ENCODE measurements at places on chromosomes 7 and 10.

GRCh38 chr10:75070476-75070875 is 41.0 kb upstream of the SAMD8 start:
- no peak for DNase-seq

- DNase-seq: peak; percentile 44
These were observed 85.6 kb upstream of the AGR3 start for GRCh38 chr7:16967300-16967811.

DNA sequence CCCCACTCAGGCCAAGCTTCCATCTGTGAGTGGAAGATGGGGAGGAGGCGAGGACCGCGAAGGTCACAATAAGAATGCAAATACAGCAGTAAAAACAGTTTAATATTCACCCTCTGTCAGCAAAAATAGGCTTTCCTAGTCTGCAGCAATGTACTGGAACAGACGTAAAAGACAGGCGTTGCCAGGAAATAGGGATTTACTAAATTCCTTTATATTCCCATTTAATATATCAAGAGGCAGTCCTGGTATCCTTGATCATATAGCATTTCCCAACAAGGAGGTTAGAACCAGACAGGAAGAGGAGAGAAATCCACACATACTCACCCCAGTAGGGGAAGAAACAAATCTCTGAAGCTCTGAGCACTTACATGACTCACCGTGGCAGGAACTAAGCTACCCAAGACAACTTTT is 1054.9 kb upstream of the C7orf33 start:
- peak; percentile 5 for DNase-seq

DNA sequence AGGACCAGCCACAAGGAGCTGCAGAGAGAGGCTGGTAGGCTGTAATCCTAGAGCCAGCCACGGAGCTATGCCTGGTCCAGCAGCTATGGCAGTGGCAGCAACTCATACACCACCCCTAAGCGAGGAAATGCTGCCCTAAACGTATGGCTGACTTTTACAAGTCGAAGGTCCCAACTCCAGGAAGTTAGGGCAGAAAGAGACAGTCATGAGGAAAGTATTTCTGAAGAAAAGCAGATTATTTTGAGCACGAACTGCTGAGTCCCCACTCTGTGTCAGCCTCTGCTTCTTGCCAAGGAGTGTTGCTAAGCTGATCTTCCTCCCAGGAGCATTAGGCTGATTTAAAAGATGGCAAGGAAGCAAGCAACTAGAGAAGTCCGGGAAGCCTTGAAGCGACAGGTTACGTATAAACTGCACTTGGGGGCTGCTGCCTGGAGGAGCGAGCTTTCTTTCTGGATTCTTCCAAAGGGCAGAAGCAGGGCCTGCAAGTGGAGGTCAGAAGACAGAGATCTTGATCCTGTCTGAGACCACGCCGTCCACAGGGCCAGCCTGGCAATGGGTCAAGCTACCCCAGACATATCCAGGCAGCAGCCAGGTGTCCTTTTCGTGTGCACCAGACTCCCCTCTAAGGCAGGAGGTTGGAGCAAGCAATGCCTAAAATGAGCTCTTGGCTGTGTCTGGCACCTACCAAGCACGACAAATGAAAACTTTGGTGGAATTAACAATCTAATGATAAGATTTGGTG is 39.4 kb downstream of the PLXNA4 start:
- DNase-seq: no peak

GRCh38 chr7:67429735-67430134 is 433.1 kb downstream of the TYW1 start:
- DNase-seq: no peak

GRCh38 chr7:16080131-16080530 is 341.2 kb downstream of the CRPPA start:
- DNase-seq: no peak

DNA sequence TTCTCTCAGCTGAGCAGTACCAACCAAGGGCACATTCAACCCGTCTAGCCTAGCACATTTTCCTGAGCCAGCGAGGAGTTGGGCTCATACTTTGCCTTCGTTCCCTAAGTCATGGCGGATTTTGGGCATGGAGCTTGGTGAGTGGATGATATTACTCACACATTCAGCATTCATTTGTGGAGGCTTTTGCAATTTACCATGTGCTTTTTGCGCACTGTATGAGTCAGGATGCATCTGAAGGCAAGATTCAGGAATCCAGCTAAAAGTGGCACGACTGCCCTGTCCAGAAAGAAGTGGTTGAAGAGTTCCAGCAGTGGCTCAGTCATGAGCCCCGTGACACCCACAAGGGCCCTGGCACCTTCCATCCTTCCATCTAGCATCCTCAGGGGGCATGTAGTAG is 24.2 kb upstream of the MGMT start:
- no peak for DNase-seq
